Stimulated activated naive CD4-positive, alpha-beta T cell (primary cell): ENCODE measurements at places on chromosomes 11 and 22.

GRCh38 chr22:35541254-35541748 lies 670 bp downstream of the RASD2 start:
- no peak for DNase-seq

DNA sequence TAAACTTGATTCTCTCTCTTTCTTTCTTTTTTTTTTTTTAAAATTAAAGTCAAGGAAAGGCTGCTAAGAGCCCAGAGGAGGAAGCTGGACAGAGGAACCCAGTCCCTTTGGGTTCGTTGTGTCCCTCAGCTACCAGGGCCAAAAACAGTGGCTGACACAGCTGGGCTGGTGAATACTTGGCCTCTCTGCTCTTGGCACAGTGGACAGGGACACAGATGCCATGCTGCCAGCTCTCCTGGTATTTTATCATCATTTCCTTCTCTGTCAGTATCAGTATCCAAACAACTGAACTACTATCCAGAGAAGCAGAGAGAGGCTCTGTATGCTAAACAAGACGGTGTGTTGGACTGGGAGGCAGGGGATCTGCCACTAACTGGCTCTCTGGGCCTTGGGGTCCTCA lies 123.7 kb upstream of the CCDC90B start:
- DNase-seq, result no peak

GRCh38 chr11:31655483-31655882 lies 145.9 kb downstream of the ELP4 start:
- no peak for DNase-seq

GRCh38 chr11:83728281-83728680 lies 442.1 kb upstream of the CCDC90B start:
- no peak for DNase-seq

DNA sequence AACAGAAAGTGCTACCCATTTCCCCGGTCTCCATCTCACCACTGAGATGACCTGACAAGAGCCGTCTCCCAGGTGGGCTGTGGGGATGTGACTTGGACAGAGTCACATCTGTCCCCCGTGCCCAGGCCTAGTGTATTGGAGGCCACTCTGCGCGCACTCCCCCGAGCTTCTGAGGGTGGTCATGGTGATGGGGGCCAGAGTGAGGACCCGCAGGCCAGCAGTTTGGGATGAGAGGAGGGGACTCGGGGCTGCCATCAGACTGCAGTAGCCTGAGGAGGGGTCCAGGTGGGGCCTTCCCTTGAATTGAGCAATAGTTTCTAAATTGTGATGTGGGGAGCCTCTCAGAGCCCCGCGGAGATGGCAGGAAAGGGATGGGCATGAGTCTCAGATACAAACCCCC lies 852.6 kb downstream of the TBC1D22A start:
- DNase-seq, result no peak

GRCh38 chr11:32447252-32447651 lies 11.9 kb upstream of the WT1 start:
- DNase-seq, result no peak

GRCh38 chr11:35792846-35793192 lies 130.2 kb downstream of the TRIM44 start:
- no peak for DNase-seq

DNA sequence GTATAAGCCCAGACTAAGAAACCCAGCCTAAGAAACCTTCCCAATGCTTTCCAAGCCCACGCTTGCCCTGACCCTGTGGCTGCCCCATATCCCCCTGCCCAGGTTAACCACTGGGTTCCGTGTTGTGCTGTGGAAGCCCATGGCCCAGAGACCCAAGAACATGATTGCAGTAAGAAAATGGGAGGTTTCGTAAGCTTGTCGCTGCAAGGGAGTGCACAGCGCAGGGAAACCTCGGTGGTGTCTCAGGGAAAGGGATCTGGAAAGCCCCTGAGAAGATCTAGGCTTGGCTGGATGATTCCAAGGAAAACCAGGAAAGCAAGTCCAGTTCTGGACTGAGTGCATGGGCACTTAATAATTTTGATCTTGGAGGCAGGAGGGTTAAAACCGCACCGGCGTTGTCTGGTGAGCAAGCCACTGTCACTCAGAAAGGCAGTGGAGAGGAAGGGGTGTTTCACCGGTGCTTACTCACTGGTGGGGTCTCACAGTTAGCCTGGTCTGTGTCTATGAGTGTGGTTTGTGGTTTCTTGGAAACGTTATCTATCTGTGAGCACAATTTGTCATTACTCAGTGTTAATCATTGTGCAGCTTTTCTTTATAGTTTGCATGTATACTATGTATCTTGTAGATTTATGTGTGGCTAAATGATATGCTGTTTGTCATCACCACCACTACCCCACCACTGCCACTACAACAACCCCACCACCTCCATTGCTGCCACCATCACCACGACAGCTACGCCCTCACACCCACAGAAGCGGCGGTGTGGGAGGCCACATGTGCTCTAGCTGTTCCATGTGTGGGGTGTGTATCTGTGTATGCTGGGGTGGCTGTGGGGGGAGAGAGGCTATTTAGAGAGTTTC lies 53.3 kb upstream of the PRDM11 start:
- DNase-seq, result no peak

GRCh38 chr22:46758121-46758520 lies 4.3 kb upstream of the TBC1D22A start:
- no peak for DNase-seq

DNA sequence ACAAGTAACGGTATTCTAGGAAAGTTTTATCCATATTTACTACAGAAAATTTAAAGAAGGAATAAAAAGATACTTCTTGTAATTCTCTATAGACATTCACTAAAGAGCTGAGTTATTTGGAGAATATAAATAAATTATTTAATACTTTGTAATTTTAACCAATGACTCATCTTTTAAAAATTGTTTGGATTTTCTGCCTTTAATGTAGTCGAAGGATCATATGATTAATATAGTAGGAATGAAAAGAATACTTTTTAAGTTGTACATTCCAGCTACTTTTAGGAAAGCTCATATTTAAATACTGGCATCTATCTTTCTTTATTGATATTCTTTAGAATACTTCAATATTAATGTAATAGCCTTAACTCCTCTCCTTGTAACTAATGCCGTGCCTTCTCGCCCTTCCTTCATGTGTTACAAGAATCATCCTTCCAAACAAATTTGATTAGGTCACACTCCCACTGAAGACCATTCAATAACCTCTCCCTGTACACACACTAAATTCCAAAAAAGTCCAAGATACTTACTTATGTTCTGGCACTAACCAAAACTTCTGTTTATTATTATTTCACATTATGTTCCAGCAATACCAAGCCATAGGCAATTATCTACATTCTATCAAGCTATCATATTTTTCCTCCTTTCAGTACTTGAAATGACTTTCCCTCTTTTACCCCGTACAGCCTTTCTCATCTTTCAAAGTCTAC lies 501.9 kb downstream of the CNTN5 start:
- no peak for DNase-seq

- DNase-seq, result no peak
Measured at GRCh38 chr11:93199616-93200015, 1.8 kb upstream of the SLC36A4 start.

DNA sequence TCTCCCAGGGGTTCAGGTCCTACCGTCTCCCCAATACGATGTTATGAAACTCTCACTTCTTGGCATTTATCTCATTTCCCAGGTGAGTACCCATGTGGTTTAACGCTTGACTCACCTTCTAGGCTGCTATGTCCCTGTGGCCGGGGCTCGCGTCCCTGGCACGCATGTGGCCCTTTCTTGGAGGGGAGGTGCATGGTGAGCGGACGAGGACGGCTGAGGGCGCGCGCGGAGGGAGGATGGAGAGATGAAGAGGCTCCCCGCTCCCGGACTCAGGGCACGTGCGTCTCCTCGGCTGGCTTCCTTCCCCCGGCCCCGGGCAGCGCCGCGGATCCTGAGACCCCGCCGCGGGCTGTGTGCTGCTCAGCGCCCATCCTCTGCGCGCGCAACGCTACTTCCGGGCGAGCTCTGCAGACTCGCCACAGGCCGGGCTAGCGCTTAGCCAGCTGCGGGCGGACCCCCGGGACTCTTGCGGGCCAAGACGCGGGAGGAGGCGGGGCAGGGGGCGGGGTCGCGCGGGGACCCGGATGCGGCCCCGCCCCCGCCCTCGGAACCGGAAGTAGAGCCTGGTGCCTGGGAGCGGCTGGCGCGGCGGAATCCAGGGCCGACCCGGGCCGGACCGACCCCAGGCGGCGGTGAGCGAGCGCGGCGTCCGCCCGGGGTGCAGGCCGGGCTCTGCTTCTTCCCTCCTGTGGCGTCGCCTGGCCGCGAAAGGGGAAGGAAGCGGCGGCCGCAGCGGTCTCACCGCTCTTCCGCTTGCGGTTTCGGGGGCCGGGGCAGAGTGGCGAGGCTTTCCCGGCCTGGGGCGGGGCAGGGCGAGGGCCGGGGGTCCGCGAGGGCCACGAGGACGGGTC lies at the start of gene CTTN:
CTTN (plus strand) TSS at position 547 of the 851 bp plus-strand sequence. CDS start 8,769 bp downstream, outside the sequence.
- DNase-seq, result peak; percentile 44

- no peak for DNase-seq
Measured at GRCh38 chr22:30392661-30393321, 4.0 kb upstream of the SEC14L2 start.

DNA sequence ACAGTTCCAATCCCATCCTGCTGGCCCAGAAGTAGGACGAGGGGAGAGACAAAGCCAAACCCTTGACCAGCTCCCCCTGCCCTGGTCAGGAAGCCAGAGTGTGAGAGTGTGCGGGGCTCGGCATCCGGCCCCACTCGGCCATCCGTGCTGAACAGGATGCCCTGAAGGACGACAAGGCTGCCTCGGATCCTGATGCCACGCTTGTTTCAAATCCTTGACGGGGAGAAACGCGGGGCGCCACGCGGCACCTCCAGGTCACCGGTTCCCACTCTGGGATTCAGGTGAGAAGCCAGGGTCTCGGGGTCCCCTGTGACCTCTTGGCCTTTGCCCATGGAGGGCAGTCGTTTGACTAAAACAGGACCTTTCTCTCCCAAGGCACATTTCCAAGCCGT lies 167.8 kb downstream of the BRD1 start:
- DNase-seq, result no peak

GRCh38 chr11:61814958-61815789 lies 1.6 kb downstream of the FADS1 start:
- DNase-seq, result peak; percentile 58

DNA sequence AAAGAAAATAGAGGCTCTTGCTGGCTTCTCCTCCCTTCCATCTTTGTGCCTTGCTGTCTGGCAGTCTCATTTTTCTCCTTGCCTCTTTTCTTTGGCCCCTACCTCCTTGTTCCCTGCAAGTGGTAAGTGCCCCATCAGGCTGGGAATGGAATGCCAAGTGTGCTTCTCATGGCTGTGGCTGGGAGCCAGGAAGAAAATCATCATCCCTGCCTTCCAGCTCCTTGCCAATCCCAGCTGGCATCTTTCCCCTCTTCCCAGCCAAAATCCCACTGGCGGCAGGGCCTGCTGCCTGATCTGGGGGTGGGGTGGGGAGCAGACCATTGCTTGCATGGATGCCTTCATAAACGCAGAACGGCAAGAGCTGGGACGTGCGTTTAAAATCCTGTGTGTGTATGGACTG lies 27.0 kb upstream of the SLC25A18 start:
- DNase-seq, result no peak

GRCh38 chr11:34825670-34826383 lies 90.4 kb downstream of the APIP start:
- no peak for DNase-seq

DNA sequence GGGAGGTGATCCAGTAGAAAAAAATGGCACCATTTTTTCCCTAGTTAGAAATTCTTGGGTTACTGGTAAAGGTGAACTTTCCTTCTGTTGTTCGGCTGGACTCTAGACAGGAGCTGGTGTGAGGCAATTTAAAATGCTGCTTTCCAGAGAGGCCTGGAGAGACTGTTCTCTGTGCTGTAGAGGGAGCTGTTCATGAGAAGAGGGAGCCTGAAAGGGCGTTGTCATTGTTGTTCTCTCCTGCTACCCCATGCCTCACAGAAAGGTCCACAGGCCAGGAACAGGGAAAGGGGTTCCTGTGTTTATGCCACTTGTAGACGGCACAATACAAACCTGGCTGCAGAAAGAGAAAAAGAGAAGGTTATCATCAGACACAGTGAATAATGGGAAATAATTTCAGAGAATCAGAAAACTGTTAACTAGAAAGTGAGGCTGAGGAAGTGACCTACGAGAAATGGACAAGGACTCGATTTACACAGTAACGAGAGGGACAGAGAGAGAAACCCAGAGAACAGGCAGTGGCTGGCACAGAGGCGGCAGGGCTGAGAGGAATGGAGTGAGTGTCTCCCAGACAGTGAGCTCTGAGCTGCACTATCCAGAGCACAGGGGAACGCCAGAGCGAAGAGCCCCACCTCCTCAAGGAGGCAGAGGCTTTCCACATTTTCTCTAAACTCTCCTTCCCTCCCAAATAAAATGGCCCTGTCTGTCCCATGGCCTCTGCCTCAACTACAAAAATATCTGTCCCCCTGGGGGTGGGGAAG lies 109.2 kb downstream of the RRM1 start:
- no peak for DNase-seq

DNA sequence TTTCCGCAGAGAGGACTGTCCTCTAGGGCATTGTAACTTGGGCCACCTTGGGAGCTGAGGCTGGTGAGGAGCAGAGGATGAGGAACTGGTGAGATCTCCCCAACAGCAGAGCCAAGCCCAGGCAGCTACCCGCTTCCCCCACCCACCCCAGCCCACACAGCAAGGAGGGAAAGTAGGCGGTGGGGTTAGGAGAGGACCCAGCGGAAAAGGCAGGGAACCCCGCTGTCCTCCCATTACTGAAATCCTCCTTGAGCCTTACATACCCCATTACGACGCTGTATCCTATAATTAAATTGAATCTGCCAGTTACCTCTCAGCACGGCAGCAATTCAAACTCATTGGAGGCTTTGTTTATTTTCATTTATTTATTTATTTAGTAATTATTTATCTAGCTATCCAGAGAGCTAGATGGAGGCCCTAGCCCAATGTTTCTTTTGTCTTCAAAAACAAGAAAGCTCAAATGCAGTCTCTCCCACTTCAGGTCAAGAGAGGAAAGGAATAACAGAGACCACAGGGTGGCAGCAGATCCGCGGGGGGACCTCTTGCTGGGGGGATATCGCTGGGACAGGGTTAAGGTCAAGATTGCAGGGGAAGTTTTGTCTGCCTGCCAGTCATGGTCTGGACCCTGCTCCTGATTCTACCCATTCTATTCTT lies 218.0 kb downstream of the ST3GAL4 start:
- DNase-seq, result no peak

DNA sequence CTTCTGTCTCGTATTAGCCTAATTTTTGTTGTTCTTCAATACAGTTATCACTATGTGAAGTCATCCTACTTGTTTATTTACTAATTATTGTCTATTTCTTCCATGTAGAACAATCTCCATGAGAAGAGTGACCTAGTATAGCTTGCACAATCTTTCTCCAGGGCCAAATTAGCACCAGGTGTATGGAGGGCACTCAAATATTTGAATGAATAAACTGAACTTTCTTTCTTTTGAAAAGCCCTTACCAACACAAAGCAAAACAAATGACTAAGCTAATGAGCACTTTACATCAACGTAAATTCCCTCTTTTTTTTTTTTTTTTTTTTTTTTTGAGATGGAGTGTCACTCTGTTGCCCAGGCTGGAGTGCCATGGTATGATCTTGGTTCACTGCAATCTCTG lies 34.2 kb downstream of the ABTB2 start:
- DNase-seq, result no peak

DNA sequence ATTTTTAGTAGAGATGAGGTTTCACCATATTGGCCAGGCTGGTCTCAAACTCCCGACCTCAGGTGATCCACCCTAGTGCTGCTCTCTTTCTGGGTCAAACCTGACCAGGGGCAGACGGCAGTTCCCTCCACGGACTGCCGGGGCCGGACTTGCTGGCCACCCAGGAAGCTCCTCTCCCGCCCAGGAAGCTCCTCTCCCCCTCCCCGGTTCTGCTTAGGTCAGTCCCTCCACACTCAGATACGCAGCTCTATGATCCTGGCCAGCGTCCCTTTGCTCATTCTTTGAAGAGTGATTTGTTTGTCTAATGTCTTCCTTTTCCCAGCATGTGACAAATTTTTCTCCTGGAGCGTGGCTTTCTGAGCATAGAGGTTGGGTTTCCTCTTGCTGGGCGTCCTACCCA lies 125.3 kb upstream of the B3GAT1 start:
- DNase-seq, result no peak
